ENCODE measurements at places on chromosomes 12 and 14. TPM values are rescaled to one million over a fixed set of nuclear protein-coding genes. Genes with fewer than 3 reads are reported as not detected.

The WIF1 gene
- not detected for total RNA-seq

The TTC6 gene
- not detected for total RNA-seq

The HOXC10 gene
- not detected for total RNA-seq

The KRT77 gene
- not detected for total RNA-seq

The RERG gene
- total RNA-seq, result not detected

The PLEKHG7 gene
- total RNA-seq, result not detected

The INSM2 gene
- total RNA-seq, result not detected

The OVCH1 gene
- total RNA-seq, result not detected

The NKX2-1 gene
- total RNA-seq, result not detected

The CPNE6 gene
- not detected for total RNA-seq

The TMTC1 gene
- 15.5 TPM for total RNA-seq

The AGAP2 gene
- 0.22 TPM for total RNA-seq

The MORN3 gene
- 0.17 TPM for total RNA-seq

The NOC4L gene
- total RNA-seq, result 10.1 TPM

The NANOG gene
- total RNA-seq, result not detected
